ENCODE measurements at places on chromosomes 5 and 9.

GRCh38 chr5:2006971-2007291 lies 124.2 kb upstream of the IRX4 start:
- DNase-seq = no peak

- DNase-seq = no peak
These were observed 14.9 kb upstream of the GFPT2 start for GRCh38 chr5:180367991-180368390.

- no peak for DNase-seq
These were observed 9.3 kb upstream of the NRARP start for GRCh38 chr9:137311171-137311985.

DNA sequence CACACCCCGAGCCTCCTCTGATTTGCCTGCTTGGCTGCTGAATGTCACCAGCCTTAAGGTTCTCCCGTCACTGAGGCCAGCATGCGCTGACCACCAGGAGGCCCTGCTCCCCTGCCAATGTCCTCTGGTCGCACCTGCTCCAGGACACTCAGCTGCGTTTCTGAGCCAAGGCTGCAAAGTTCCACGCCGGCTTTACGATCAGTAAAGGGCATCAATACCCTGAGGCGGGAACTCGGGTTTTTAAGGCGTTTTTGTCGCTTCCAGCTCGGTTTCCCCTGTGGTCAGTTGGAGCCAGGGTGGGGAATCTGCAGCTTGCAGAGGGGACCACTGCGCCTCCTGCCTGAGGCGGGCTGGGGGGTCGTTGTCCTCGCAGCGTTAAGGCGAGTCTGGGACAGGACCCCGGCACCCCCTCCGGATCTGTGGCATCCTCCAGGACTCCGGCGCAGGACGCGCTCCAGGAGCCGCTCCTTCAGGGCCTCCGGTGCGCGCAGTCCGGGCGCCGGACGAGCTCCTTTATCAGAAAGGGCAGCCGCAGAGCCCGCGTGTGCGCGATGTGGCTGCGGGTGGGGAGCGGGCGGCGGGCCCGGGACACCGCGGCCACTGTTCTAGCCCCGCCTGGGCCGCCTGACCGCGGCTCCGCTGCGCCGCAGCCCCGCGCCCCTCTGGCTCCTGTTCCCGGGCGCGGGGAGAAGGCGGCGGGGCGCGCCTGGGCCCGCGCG lies 24.1 kb upstream of the FLT4 start:
- DNase-seq = no peak

DNA sequence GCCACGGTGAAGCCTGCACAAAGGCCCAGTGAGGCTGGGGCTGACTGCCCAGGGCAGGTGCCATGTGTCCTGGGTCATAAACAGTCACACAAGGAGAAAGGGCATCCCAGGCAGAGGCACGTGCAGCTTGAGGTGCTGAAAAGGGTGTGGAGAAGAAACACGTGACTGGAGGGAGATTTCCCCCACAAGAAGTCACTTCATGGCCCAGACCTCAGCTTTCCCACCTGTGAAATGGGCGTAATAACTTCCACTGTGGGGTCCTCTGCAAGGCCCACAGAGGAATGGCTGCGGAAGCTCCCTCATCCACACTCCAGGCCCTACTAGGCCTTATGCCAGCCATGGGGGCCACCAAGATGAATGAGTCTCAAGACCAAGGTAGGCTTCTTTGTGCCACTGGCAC lies 20.1 kb upstream of the CPLX2 start:
- DNase-seq = no peak

DNA sequence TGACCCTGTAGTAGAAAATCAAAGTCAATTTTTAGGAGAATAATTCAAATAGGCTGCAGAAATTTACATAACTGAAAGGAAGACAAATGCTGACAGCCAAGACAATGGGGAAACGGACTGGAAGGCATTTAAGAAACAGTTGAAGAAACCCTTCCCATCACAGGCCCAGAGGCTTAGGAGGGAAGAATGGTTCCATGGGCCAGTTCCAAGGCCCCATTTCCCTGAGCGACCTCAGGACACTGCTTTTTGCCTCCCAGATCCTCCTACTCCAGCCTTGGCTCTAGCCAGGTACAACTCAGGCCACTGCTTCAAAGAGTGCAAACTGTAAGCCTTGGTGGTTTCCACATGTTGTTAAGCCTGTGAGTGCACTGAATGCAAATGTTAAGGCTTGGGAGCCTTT lies 184.1 kb upstream of the SGCD start:
- DNase-seq = no peak

DNA sequence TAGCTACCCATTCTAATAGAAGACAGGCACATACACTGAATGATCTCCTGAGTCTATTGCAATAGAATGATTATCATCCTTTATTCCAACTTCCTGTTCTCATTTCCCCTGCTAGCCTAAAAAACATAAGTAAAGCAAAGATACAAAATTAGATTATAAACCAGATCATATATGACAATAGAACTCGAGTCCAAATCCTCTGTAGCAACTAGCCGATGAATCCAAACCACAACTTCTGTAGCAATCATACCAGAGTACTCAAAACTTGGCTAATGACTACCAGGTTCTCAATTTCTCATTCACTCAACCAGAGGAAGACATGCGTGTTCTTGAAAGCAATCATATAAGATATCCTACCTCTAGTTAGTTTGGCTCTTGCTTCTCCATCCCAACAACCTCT lies 622.1 kb downstream of the PSAT1 start:
- DNase-seq = no peak

GRCh38 chr5:147949711-147950573 lies 43.6 kb upstream of the C5orf46 start:
- DNase-seq = no peak

DNA sequence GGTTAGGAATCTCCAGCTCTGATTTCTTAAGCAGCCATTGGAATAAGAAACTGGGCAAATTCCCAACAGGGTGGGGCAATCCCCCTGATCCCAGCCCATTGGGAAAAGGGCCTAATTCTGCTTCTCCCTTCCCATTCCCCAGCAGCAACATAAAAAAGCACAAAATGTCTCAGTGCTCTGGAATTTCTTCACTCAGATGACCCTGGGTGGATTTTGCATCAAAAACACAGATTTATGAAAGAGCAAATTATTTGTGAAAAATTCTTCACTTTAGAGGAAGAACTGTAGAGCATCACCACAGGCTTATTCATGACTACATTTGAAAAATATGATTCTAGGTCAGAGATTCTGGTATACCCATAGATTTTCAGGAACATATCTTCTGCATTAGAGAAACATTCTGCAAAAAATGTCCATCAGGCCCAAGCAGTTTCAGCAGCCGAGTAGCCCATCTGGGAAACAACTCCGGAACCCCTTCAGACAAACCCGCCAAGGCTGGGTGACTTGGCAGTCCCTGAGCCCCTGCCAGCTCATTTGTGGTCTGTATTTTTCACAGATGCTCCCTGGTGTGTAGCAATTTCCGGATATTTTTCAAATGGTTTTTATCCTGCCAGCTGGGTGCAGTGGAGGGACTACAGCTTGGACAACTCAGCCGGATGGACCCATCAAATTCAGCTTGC lies 102.1 kb upstream of the RANBP3L start:
- DNase-seq = no peak

DNA sequence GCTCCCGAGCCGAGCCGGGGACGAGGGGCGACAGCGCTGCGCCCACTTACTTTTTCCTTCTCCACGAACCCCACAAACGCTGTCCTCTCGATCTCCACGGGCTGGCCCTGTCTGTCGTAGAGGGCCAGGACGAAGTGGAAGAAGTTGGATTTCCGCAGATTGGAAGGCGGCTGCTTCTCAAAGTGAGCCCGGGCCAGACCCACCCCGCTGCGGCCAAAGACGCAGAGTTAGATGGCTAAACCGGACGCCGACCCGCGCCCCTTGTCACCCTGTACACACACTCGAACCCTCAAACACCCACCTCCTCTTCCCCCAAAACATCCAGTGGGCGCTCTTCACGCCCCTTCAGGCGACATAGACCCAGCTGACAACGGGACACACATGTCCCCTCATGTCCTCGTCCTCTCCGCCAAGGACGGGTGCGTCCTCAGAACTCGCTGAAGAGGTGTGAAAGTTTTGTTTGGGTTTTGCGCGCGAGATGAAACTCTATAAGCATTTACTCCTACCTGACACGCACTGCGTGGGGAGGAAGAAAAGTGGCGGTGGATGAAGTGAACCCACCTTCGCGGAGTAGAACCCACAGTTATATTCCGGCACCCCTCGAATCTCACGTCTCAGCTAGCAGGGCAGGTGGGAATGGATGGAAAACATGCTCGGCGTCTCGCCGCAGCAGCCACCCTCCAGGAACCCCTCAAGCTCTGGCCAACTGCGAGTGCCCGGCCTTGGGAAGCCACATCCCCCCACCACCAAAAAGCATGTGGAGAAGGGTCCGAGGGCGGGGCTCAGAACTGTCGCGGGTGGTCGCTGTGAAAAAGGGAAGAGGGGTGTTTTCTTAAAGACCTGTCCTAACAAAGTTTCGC lies 2.6 kb downstream of the EBF1 start:
- DNase-seq = no peak

DNA sequence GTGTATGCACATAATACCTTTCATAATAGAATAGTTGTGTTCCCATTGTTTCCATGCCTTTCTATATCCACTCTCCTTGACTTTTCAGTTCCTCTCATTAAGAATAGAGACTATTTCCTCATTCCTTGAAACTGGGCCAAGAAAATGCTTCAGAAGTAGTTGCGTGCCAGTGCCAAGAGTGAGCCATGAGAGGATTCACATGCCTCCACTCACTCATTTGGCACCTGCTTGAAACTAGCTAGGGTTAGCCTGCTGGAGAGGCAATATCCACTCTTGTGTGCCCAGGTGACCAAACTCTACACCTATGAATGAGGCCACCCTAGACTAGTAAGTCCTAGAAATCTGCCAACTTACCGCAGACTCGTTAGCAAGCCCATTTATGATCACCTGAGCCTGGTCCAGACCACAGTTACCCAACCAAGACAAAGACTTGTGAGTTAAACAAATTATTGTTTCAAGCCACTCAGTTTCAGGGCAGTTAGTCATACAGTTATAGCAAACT lies 276.3 kb downstream of the EPB41L4A start:
- DNase-seq = no peak

DNA sequence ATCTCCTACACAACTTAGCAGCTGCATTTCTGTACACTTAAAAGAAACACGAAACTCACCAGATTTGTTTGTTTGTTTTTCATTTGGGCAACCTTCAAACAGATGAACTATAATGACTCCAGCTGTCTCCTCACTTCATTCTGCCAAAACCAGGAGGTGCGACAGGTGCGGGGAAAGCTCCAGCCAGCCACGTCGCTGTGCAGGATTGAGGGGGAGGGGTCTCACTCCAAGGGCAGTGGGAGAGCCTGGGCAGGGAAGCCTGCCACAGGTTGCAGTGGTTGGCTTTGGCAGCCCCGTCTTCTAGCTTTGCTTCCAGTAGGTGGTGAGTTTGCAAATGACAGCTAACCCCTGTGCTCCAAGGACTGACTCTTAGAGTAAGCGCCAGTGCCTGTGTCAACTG lies 215.8 kb downstream of the CEMIP2 start:
- DNase-seq = no peak

DNA sequence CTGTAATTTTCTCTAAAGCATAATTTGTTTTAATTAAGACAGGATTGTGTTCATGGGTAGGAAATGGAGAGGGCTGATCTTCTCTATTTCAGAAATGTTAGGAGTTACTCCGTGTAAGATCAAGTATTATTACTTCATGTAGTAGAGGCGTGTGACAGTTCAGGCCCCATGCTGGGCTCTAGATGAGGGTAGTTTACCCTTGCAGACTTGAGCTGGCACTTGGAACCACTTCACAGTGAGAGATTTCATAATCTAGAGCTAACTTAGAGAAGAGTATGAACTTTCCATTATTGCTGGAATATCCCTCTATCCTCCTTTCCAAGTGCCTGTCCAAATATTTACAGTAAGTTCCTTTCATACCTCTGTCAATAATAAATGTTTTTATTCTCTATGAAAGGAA lies 195.1 kb downstream of the PCSK5 start:
- DNase-seq = no peak

GRCh38 chr9:7119612-7120011 lies 361.8 kb downstream of the KDM4C start:
- DNase-seq = no peak

DNA sequence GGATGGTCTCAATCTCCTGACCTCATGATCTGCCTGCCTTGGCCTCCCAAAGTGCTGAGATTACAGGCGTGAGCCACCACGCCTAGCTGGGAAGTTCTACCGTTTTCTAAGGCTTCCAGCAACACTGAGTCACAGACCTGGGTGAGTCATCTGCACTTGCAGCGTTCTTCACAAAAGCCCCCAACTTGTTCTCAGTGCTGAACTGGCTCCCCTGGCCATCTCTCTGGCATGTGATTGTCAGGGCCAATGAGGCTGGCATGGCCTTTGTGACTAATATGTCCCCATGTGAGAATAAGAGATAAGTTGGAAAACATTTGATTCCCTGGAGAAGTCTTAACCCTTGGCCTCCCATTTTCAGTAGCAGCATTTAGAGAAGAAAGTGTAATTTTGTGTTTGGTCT lies 124.4 kb downstream of the WDR41 start:
- no peak for DNase-seq

GRCh38 chr9:124760719-124761118 lies 10.4 kb downstream of the NR6A1 start:
- no peak for DNase-seq

- DNase-seq = no peak
These were observed 105.9 kb upstream of the CDKN2B start for GRCh38 chr9:22114956-22115355.

DNA sequence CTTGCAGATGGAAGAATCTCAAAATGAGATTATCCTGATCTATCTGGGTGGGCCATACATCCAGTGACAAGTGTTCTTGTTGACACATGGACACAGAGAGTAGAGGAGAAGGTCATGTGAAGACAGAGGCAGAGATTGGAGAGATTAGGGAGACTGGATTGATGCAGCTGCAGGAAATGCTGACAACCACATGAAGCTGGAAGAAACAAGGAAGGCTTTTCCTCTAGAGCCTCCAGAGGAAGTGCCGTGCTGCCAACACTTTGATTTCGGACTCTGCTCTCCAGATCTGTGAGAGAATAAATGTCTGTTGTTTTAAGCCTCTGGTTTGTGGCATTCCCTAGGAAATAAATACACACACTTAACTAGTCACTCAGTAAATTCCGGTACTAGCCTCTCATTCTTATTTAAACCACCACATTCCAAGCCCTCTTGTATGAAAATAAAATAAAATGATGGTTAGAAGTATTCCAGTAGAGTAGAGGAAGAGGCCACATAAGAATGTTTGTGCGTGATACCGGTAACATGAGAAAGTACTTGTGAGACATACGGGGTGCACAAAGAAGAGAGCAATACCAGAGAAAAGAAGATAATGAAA lies 110.9 kb upstream of the DMAC1 start:
- DNase-seq = no peak

DNA sequence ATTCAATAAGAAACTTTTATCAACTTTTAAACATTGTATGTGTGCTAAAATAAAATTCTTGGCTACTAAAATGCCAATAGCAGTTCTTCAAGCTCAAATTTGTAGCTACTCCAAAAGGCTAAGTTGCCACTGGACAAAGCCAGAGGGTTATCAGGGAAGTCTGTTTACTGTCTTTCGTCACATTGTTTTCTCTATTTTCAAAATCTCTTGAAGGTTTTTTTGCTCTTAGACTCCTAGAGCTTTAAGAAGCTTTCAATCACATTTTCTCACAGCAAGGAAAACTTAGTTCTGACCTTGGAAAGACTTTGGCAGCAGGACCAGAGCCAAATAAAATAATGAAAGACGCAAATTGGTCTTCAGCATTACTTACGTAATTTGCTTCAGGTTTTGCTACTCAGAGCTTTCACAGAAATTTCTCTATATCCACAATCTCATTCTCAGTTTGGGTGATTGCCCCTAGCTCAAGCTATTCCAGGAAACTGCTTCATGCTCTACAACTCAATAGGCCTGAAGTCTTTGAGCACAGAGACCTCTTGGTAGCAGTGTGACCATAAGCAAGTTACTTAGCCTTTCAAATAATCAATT lies 257.7 kb downstream of the GABRG2 start:
- DNase-seq = no peak
